Esophagus muscularis mucosa (tissue), 4 donors: ENCODE measurements at places on chromosomes 16 and 17.

GRCh38 chr16:14172200-14172809, 101.2 kb downstream of the MRTFB start:
- DNase-seq, result no peak

- no peak for DNase-seq
Measured at GRCh38 chr17:2170023-2170422, 115.1 kb downstream of the HIC1 start.

GRCh38 chr17:2181206-2181896, 122.2 kb downstream of the SMG6 start:
- DNase-seq, result no peak

DNA sequence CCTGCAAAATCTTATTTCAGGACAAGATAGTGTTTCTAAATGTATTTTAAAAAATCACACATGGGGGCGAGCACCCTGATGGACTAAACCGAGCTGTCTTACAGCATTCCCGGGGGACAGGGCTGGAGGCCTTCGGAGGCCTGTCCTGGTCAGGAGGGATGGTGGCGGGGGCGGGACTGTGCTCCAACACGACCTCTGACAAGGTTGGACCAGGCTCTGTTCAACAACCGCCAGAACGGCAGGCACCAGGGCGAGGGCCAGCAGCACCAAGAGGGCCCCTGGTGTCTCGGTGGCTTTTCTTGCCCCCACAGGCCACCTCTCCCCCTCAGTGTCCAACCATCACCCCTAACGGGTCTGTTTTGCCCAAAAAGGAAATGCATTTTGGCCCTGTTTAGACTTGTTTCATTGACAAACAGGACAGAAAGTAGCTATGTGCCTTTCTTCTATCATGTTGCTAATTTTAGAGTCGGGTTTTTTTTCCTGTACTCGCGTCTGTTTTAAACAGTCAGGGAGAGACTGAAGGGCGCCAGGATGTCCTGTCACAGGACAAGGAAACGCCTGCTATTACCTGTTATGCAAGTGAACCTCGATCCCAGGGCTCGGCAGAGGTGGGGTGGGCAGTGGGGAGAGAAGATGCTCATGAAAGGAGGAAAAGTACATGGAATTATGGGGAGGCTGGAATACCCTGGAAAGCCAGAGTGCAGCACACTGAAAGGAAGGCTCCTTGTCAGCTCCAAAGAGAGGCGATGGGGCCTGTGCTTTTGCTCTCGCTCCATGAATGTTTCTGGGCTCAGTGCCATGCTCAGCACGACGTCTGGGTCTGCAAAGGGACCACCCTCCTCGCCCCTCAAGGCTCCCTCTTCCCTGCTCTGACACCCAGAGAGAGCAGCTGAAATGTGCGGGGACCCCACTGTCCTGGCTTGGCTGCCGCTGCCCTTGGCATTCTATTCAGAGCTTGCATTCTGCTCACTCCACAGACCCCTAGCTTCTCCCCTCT, 11.9 kb downstream of the TMEM204 start:
- DNase-seq, result no peak

- no peak for DNase-seq
Measured at GRCh38 chr16:28477311-28477920, 5.3 kb upstream of the NPIPB7 start.

DNA sequence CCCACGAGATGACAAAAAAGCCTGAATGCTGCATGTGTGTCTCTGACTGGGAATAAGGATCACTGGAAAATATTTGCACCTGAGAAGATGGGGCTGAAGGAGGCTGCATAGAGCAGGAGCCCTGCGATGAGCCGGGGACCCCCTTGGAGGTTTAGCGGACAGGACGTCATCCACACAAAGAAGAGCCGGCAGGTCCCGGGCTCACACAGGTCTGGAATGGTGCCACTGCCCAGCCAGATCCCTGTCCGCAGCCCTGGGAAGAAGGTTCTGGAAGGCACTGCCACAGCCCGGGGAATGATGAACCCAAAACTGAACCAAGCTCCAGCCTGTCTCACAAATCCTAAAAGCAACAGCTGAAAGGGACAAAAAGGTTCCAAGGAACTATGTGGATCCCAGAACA, 101.8 kb downstream of the ANKRD11 start:
- DNase-seq, result no peak

GRCh38 chr17:30905742-30906100, 317 bp downstream of the TEFM start:
- DNase-seq, result no peak

DNA sequence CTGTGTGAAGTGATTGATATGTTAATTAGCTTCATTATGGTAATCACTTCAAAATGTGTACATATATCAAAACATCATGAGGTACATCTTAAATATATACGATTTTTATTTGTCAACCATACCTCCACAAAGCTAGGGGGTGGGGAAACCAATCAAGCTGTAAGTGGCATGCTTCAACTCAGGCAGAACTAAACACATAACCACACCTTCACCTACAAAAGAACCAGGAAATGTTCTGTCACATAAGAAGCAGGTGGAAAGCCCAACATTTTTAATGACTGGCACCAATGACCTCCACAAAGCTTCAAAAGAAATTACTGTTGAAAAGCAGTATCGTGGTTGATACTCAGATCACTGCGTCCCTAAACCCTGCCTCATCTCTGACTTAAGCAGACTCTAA, 867.7 kb upstream of the EEF2KMT start:
- DNase-seq, result no peak

DNA sequence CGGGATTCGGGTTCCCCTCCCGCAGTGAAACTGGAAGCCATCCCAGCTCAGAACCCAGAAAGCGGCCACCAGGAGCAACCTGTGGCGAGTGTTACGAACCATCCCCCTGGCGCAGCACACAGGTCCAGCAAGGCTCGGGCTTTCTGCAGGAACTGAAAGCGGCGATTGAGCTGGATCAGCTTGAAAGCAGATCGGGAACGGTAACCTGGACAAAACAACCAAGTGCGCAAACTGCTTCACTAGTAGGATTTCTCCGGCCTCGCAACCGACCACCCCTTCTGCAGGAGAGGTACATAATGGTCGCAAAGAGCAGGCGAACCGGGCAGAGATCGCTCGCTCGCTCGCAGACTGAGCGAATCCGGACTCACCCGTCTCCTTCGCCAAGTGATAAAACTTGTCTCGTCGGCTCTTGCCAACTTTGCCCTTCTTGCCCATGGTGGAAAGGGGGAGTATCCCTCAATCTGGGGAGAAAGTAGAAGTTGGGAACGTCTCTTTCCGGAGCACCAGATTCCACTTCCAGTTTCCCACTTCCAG, 696 bp upstream of the PSMC5 start:
- no peak for DNase-seq

GRCh38 chr17:62643496-62643895, 16.0 kb downstream of the MRC2 start:
- DNase-seq, result no peak

DNA sequence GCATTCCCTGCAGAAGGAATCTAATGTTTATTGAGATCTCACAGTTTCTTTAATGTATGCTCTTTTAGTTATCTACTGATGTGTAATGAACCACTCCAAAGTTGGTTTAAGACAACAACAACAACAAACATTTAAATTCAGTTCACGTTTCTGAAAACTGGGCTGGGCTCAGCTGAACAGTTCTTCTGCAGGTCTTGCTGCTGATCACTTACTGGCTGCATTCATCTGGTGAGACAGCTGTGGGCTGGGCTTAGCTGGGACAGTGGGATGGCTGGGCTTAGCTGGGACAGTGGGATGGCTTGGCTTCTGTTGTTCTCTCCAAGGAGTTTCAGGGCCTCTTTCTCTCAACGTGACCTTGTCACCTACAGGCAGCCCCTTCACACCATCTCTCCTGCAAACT, 544.3 kb upstream of the CDH5 start:
- DNase-seq, result peak; percentile 68

DNA sequence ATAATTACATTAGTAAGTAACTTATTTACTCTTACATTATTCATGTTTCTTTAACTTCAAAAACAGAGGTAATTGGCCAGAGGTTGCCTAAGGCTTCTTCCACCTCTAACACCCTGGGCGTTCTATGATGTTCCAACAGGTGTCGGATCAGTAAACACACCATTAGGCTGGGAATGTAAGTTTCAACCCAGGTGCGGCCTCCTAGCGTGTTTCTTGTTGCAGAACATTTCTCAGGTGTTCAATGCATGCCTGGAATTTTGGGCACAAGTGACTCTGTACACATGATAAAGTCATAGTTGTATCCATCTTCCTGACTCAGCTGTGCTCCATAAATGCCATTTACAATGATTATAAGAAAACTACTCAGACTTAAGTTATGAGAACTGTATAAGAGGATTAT, 1.0 kb downstream of the KRTAP2-2 start:
- no peak for DNase-seq

DNA sequence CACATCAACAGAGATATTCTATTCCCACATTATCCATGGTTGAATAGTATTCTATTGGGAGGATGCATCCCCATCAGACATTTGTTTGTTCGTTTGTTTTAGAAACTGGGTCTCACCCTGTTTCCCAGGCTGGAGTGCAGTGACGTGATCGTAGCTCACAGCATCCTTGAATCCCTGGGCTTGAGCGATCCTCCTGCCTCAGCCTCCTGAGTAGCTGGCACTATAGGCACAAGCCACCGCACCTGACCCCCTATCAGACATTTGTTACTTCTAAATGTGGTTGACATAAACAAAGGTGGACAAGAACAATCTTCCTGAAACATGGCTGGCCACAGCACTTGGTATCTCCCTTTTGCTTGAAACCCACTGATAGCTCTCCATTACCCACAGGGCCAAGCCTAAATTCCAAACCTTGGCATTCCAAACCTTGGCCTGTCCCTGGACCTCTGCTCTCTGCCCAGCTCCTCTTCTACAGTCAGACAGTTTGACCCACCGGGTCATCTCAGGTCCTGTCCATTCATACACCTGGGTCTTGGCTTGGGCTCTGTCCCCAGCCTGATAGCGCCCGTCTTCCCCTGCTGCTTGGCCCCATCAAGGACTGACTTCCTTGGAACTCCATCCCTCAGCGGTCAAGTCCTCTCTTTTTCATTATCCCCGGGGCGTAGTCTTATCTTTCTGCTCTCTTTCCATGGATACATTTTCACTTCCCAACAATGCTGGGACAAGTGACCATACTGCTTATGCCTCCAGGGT, 1.5 kb upstream of the PRR29 start:
- no peak for DNase-seq
